ENCODE measurements at places on chromosomes 1 and 21.

GRCh38 chr1:203306089-203306964 lies 1.0 kb downstream of the BTG2 start:
- DNase-seq, result peak; percentile 94

GRCh38 chr1:117077267-117077666 lies 17.1 kb downstream of the TTF2 start:
- peak; percentile 53 for DNase-seq

DNA sequence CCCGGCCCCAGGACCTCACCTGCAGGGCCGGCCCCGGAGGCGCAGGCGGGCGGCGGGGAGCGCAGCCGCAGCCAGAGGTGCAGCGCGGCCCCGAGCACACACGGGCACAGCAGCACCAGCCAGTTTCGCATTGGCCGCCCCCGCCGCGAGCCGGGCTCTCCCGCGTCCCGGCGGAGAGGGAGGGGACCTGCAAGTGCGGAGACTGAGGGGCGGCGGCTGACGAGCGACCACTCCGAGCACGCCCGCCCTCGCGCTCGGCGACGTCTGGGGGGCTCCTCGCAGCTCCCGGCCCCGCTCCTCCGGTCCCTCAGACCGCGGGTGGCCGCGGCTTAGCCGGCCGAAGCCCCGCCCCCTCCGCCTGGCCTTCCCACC lies at the start of gene B3GALNT2:
Gene B3GALNT2, minus strand, starts transcription at position 331 of the 372 bp plus-strand sequence. Its CDS starts 200 bp downstream, at position 131.
- no peak for DNase-seq

- no peak for DNase-seq
These were observed 117.0 kb upstream of the ERRFI1 start for GRCh38 chr1:8142955-8143629.

DNA sequence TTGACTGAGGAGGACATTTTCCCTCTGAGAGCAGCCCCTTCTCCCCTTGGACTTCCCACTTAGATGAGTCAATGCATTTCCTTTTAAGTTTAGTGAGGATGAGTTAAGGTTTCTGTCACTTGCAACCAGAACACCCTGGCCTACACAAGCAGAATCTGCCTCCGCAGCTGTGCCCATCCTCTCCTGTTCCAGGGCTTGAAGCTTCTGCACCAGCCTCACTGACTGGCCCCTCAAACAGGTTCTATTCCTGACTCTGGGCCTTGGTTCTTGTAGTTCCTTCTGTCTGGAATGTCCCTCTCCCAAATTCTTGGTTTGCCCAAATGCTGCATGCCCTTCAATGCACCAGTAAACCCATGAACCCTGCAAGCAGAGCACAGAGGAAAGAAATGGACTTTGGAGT lies 394.4 kb downstream of the PTPRU start:
- no peak for DNase-seq

- DNase-seq, result no peak
These were observed 9.4 kb upstream of the SESN2 start for GRCh38 chr1:28249866-28250295.

DNA sequence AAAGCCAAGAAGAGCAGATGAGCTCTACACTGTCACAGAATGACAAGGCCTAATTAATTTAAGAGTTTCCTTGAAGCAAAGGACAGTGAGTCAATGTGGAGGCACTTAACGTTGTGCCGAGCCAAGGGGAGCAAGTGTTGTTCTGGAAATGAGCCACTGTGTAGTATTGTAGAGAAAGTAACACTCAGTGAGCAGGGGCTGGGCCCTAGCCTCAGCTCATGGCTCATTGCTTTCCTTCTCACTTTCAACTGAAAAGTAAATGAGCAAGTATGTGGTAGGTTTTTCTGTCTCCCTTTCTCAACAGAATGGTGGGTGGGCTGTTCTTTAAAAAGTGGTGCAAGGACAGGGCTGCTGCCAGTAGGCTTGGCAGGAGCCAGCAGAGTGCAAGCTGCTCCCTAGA lies 11.8 kb upstream of the KIAA0040 start:
- no peak for DNase-seq

GRCh38 chr1:55322842-55323241 lies 107.7 kb upstream of the USP24 start:
- DNase-seq, result peak; percentile 22

DNA sequence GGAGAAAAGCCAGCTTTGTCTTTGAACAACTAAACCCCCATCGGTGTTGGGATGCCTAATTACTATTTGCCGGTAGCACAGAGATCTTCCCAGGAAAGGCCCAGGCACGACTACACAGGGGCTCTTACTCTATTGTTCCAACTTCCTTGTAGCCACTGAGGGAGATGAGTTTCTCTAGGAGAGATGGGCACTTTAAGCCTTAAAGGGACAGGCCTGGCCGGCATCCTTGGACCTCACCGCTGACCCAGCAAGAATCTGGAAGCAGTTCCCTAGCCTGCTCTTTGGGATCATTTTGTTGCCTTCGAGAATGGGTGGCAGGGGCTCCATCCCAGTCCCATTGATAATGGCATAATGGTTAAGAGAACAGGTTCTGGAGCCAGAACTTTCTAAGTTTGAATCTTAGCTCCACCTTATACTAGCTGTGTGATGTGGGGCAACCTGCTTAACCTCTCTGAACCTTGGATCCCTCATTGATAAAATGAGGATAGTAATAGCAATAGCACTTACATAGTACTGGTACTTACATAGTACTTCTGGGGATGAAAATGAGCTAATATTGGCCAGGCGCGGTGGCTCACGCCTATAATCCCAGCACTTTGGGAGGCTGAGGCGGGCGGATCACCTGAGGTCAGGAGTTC lies 239.1 kb upstream of the TMEM51 start:
- DNase-seq, result no peak

DNA sequence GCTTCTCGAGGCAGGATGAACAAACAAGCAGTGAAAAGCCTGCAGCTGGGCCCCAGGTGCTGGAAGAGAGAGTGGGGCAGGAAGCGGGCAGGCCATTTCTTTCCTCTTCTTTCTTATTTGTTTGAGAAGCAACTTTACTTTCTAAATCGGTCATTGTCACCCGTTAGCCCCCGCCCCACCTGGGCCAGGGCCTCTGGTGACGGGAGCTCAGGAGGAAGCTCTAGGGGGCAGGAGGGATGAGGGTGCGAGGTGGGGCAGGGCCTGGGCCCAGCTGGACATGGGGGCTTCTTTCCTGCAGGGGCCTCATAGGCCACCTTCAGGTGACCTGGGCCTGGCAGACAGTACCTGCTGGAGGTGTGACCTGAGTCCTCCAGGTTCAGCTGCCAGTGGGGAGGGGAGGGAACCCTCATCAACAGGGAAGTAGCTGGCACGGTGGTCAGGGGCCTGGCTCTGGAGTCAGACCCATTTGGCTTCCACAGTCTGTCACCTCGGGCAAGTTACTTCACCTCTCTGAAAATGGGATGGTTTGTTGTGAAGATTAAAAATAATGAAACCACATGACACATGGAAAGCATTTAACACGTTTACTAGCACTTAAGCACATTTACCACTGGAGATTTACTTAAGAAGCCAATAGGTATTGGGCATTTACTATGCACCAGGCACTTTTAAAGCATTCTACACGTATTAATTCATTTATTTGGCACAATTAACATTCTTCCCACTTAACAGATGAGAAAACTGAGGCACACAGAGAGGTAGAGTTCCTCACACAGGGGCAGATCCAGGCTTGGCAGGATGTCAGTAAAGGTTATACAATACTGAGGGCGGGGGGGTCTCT lies 54.1 kb upstream of the ID3 start:
- DNase-seq, result no peak

DNA sequence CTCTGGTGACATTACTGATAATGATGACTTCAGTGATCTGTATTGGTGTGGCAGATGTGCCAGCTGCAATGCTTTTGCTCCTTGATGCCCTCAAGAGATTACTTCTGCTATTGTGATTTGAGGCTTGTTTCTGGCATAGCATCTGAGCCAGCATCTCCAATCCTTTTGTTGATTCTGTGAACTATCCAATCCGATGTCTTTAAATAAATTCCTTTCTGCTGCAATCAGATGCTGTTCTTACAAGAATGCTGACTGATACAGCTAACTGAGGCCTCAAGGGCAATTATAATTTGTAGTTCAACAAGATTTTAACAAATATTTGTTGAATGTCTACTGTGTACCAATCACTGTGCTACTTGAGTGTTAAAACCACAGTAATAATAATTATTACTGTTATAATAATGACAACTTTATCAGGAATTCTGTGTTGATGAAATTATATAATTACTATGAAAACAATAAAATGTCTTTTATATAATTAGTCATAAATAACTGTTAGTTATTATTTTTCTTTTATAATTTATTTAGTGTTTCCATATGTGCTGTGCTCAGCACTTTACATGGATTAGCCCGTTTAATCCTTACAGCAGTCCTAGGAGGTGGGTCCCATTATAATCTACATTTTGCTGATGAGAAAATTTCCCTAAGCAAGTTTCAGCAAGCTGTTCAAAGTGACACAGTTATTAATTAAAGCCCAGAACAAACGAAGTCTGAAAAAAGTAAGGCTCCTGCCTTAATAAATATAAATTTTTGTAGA lies 308.2 kb downstream of the BRINP3 start:
- DNase-seq, result peak; percentile 61

- DNase-seq, result peak; percentile 31
These were observed 8.6 kb downstream of the FNDC5 start for GRCh38 chr1:32861904-32862695.

DNA sequence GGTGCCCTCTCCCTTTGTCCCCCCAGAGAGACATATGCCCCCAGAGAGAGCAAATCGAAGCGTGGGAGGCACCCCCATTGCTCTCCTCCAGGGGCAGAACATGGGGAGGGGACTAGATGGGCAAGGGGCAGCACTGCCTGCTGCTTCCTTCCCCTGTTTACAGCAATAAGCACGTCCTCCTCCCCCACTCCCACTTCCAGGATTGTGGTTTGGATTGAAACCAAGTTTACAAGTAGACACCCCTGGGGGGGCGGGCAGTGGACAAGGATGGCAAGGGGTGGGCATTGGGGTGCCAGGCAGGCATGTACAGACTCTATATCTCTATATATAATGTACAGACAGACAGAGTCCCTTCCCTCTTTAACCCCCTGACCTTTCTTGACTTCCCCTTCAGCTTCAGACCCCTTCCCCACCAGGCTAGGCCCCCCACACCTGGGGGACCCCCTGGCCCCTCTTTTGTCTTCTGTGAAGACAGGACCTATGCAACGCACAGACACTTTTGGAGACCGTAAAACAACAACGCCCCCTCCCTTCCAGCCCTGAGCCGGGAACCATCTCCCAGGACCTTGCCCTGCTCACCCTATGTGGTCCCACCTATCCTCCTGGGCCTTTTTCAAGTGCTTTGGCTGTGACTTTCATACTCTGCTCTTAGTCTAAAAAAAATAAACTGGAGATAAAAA lies 8.4 kb downstream of the EFNA3 start:
- DNase-seq, result no peak

GRCh38 chr21:45131537-45131999 lies 57.2 kb downstream of the ADARB1 start:
- no peak for DNase-seq

DNA sequence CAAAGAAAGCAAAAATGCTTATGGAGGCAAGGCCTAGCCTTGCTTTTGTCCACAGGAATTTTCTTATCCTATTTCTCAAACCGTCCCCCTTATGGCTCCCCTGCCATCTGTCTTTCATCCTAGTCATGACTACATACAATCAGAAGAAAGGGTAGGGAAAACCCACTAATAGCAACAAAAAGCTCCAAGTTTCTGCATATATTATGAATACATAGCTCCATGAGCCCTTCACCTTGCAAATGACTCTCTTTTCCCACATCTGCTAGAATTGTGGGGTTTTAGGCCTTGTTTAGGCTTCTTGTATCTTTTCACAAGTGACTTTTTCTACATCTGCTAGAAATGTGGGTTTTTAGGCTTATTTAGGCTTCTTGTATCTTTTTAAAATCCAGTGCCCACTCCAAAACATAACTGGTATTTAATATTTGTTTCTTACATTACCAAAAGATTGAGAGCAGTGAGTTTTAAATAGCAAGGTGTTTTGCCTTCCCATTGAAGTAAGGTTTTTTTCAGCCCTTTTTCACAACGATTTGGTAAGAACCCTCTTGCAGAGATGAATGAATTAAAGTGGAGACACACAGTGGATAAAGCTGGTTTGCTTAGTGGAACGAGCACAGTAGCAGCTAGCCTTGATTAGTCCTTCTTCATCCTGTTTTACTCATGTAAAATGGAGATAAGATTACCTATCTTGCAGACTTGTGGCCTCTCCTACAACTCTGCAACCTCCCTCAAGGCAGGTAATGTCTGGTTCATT lies 4.4 kb downstream of the GADD45A start:
- peak; percentile 32 for DNase-seq

GRCh38 chr1:55916481-55916880 lies 662.9 kb downstream of the PLPP3 start:
- peak; percentile 52 for DNase-seq

GRCh38 chr1:62727656-62728407 lies 39.6 kb upstream of the DOCK7 start:
- peak; percentile 17 for DNase-seq

- no peak for DNase-seq
These were observed 17.6 kb downstream of the RNF11 start for GRCh38 chr1:51253691-51254090.

GRCh38 chr1:15739745-15740144 lies 2.6 kb upstream of the TMEM82 start:
- DNase-seq, result no peak

GRCh38 chr1:225942574-225942973 lies 1.6 kb upstream of the LEFTY2 start:
- DNase-seq, result no peak

DNA sequence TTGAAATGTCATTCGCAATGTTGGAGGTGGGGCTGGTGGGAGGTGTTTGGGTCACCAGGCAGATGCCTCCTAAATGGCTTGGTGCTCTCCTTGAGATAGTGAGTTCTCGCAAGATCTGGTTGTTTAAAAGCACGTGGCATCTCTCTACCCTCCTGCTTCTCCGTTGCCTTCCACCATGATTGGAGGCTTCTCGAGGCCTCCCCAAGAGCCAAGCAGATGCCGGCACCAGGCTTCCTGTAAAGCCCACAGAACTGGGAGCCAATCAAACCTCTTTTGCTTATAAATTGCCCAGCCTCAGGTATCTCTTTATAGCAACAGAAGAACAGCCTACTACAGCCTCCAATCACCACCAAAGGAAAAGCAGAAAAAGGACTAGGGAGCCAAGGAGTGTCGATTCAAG lies 80.5 kb downstream of the PDE9A start:
- no peak for DNase-seq

DNA sequence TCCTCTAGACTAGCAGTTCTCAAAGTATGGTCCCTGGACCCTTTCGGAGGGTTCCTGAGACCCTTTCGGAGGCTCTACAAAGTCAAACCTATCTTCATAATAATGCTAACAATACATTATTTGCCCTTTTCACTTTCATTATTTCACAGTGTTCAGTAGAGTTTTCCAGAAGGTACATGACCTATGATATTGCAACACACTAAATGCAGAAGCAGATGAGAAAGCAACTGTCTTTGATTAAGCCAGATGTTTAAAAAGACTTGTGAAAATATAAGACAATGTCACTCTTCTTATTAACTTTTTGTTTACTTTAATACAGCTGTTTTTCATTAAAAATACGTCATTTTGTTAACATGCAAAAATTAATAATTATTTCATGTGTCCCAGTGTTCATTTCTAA lies 5.8 kb downstream of the KCNJ10 start:
- peak; percentile 15 for DNase-seq

GRCh38 chr1:22461678-22462527 lies 10.3 kb downstream of the ZBTB40 start:
- DNase-seq, result no peak
